ENCODE measurements at places on chromosomes 1 and 21.

GRCh38 chr1:56509713-56510641 is 69.4 kb downstream of the PLPP3 start:
- DNase-seq = no peak

GRCh38 chr1:35390600-35391494 is 122.3 kb downstream of the ZMYM4 start:
- DNase-seq = no peak

DNA sequence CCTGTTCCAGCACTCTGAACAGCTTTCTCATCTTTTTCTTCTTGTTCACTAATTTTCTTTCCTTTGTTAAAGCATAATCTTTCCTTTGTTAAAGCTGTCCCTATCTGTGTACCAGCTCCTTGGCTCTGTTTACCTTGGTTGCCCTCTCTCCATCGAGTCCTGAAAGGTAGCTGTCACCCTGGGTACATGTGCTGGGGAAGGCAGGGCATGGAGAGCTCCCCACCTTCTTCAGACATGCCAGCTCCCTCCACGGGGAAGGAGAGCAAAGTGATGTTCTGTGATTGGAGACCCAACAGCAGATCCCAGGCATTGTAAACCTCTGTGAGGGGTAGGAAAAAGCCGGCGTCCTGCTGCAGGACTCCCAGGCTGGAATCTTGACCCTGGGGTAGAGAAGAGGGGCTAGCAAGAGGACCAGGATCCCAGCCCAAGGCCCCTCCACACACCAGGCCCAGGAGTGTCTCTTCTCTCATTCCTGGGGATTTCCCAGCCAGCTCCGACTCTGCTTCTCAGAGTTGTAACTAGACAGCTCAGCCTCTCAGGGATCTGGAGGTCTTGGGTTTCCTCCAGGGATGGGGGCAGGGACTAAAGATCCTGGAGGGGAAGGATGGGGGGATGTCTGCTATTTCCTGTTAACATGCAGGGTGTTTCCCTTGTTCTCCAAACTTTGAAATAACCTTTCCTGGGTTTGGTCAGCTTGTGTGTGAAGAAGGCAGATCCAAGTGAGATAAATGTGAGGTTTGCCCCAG is 34.4 kb downstream of the TMCC2 start:
- no peak for DNase-seq

- DNase-seq = no peak
Observed at GRCh38 chr1:183180218-183180617, 5.8 kb upstream of the LAMC2 start.

DNA sequence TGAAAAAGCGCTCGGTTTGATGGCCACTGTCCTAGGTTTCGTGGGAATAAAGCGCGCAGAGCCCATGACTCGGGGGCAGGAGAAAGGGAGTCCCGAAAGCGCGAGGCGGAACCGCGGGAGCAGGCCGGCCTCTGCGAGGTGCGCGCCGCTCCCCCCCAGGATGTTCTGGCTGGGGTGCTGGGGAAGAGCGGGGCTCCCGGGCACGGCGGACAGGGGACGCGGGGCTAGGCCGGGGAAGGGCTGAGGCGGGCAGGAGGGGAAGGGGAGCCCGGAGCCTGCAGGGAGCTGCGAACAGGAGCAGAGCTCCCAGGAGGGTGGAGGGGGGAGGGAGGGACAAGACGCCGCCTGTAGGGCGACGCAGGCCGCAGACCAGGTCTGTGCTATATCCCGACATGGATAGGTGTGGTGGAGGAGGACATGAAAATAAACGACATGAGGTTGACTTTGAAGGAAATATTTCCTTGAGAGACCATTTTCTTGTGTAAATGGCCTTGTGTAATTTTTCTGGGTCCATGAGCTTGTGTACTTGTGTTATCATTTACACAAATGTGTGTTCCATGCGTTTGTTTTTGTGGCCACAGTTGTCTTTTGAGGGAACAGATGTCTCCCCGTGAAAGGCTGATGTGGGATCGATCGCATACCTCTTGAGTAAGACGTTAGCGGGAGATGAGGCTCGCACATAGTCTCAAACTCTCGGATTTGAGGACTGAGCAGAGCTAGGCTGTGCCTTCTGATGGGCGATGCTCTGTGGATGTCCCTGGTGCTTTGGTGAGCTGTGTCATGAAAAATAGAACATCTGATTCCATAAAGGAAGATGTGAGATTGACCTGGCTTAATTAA is 1.3 kb downstream of the PCNT start:
- DNase-seq = peak; percentile 48

DNA sequence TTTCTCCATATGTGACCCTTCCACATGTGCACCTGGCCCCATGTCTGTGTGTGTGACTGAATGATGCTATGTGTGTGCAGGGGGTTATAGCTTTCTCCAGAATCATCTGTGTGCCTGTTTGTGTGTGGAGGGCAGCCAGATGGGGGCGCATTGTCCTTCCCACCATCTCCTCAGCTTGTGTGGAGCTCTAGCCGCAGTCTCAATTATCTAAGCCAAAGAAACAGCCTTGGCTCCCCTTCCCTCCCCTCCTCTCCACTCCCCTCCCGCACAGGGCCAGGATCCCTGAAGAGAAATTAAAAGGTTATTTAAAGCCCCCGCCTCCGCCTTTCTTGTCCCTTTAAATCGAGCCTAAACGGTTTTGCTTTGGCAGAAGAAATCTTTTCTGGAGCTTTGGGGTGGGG is 1.8 kb upstream of the DMBX1 start:
- DNase-seq = no peak

GRCh38 chr1:83530506-83530905 is 468.4 kb downstream of the TTLL7 start:
- no peak for DNase-seq

DNA sequence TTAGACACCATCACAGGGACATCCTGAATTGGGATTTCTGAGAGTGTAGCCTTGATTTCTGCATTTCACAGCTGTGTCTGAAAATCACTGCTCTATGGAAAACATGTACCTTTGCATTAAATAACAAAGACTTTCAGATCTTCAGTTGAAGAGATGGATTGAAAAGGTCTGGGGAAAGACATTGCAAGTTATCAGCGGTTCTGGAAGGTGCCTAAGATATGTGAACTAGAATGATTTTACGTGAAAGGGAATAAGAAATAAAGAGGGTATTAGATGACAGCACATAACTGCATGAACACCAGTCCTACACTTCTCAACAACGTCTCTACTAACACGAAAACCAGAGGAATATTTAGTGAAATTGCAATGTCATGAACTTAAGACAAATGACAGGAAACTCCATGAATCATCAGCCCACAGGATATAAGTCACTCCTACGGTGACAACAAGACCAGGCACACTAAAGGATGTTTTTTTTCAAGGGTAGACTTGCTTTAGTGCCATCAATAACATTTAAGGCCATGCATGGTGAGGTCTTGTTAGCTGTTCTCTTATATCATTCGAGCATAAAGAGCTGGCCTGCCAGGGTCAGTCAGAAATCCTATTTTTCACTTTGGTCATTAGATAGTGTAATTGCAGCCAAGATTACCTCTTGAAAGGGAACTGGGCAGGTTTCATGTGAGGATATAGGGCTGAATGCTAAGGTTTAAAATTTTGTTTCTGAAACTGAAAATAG is 283.1 kb downstream of the GRIK1 start:
- no peak for DNase-seq

GRCh38 chr21:40686526-40686925 is 160.4 kb downstream of the DSCAM start:
- no peak for DNase-seq

GRCh38 chr1:158390331-158390730 is 8.9 kb downstream of the OR10T2 start:
- DNase-seq = no peak

DNA sequence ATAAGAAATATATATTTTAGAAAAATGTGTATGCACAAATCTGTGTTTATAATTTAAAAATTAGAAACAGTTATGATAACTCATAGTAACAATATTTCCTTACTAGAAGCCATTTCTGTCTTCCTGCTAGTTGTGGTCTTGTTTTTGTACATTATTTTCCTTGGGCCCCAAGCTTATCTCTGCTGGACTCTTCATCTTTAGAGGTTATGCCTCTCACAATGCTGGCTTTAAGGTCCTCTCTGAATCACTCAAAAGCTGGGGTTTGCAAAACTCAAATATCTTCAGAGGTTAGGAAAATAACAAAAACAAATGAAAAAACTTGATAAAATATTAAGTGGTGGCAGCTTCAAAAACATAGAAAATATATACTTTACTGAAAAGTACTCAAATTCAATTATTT is 133.8 kb downstream of the PTPRC start:
- no peak for DNase-seq

GRCh38 chr1:157390651-157391050 is 161.7 kb downstream of the FCRL5 start:
- no peak for DNase-seq

DNA sequence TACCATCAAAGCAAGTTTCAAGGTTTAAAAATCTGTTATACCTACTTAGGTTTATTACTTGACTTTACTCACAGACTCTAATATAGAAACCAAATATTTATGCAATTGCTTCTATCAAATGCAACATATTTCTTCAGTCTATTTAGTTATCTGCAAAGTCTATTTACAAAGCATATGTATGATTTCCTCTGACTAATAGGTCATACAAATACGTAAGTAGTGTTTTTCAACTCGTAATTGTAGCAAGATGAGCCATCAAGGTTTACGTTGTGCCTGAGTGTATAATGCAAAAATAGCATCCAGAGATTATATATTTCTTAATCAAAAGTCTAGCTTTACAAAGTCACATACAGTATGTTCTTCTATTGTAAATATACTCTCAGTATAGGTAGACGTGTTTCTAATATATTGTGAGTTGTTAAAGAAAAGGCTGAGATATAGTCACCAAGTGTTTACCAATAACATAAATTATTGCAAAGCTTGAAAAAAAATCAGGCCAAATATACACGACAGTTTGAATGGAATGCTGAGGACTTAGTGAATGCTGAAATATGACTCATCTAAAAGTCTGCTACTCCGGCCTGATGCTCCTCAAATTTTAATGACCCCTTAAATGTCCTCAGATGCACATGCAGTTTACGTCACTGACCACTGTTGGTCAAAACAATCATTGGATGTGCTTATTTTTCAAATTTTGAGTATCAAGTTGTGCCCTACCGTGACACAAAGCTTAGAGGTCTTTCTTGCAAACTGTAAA is 48.4 kb downstream of the ADAMTS5 start:
- DNase-seq = no peak

DNA sequence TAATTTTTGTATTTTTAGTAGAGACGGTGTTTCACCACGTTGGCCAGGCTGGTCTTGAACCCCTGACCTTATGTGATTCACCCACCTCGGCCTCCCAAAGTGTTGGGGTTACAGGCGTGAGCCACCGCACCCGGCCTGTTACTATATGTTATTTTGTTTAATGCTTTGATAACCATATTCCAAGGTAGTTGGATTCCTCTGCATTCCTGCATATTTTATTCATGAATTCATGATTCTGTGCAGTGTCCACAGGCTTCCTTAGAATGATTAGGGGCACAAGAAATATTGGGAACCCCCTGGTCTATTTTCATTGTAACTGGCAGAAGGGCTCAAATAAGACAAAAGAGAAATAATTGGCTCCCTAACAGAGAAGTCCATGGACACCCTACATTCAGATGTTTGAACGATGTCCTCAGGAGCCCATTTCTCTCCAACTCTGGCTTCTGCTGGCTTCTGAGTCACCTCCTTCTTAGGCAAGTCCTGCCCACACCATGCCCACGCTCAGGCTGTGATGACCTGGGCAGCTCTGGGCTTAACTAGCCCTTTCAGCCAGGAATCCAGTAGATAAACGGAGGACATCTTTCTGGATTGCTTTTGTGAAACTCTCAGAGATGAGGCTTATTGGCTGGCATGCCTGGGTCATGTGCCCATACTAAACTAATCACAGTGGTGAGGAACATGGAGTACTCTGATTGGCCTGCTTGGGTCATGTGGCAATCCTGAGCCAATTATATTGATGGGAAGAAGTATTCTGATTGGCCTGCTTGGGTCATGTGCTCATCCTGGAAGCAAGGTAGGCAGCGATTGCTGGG is 32.6 kb downstream of the TNFRSF8 start:
- no peak for DNase-seq

GRCh38 chr1:64041371-64042131 is 161.9 kb upstream of the UBE2U start:
- DNase-seq = no peak
